NCI-H187 (cell line): ENCODE measurements at places on chromosomes 7 and 10.

GRCh38 chr7:101522021-101522420 lies 107.1 kb downstream of the MYL10 start:
- DNase-seq, result no peak

DNA sequence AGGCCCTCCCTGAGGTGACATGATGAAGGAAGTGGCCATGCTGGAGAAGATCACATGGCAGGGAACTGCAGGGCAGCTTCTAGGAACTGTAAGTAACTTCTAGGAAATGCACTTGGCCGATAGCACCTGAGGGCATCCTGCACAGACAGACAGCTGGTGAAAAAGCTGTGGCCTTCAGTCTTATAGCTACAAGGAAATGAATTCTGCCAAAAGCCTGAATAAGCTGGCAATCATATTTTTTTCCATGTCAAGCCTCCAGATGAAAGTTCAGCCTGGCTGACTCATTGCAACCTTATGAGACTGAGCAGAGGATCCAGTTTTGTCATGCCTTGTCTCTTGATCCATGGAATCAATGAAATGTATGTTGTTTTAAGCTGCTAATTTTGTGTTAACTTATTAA lies 91.1 kb upstream of the CACNA2D1 start:
- DNase-seq, result no peak

- DNase-seq, result no peak
These were observed 87.4 kb downstream of the ARHGAP22 start for GRCh38 chr10:48517482-48517881.

GRCh38 chr7:51640841-51641240 lies 324.2 kb upstream of the COBL start:
- DNase-seq, result no peak

DNA sequence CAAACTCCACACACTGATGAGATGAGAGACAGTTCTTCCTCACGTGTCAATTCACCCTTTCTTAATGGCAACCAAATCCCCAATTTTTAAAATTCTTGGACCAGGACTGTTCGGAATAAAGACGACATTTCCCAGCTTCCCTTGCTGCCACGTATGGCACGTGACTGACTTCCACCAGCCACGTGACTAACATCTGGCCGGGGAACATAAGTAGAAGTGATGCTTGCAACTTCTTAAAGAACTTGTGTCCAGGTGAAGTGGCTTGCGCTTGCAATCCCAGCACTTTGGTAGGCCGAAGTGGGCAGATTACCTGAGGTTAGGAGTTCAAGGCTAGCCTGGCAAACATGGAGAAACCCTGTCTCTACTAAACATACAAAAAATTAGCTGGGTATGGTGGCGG lies 405.1 kb downstream of the CALN1 start:
- no peak for DNase-seq

DNA sequence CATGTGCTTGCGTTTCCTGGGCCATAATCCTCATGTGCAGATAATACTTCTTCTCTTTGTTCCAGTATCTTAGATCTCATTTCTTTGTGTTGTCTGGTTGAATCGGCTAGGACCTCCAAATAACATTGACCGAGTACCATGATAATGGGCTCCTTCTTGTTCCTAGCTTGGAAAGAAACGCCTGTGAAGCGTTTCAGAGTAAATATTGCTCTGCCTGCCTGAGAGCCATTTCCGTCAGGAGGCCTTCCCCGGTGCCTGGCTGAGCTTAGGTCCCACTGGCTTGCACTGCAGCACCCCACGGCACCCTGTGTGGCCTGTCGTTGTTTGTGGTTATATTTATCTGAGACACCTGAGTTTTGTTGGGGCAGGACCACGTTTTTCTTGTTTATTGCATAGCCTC lies 17.7 kb downstream of the FOXK1 start:
- no peak for DNase-seq

DNA sequence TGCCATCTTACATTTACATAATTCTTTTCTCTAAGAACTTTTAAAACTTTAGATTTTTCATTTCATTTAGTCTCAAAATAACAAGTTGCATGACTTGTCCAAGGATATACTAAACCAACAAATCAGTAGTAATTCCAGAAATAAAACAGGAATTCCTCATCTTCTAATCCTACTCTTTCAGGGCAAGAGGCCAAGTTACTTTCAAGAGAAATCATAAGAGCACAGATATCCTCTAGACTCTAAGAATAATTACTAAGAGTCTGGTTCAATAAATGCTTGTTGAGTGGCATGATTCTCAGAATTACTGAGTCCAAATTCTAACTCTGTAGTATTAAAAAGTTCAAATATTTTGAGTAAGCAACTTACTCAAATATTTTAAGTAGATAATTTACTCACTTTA lies 12.9 kb downstream of the PDZD8 start:
- DNase-seq, result no peak

- no peak for DNase-seq
These were observed 71.4 kb downstream of the AHR start for GRCh38 chr7:17369691-17370426.

- DNase-seq, result no peak
These were observed 58.1 kb downstream of the ENO4 start for GRCh38 chr10:116907245-116907987.

GRCh38 chr7:85095806-85096205 lies 91.0 kb downstream of the SEMA3D start:
- no peak for DNase-seq

GRCh38 chr7:151676759-151677158 lies 157.1 kb upstream of the RHEB start:
- DNase-seq, result no peak
